ENCODE measurements at places on chromosomes 5 and 9.

- no peak for DNase-seq
These were observed 208.0 kb upstream of the DMRT1 start for GRCh38 chr9:633461-633860.

- no peak for DNase-seq
These were observed 177.6 kb upstream of the ST8SIA4 start for GRCh38 chr5:101080462-101081240.

DNA sequence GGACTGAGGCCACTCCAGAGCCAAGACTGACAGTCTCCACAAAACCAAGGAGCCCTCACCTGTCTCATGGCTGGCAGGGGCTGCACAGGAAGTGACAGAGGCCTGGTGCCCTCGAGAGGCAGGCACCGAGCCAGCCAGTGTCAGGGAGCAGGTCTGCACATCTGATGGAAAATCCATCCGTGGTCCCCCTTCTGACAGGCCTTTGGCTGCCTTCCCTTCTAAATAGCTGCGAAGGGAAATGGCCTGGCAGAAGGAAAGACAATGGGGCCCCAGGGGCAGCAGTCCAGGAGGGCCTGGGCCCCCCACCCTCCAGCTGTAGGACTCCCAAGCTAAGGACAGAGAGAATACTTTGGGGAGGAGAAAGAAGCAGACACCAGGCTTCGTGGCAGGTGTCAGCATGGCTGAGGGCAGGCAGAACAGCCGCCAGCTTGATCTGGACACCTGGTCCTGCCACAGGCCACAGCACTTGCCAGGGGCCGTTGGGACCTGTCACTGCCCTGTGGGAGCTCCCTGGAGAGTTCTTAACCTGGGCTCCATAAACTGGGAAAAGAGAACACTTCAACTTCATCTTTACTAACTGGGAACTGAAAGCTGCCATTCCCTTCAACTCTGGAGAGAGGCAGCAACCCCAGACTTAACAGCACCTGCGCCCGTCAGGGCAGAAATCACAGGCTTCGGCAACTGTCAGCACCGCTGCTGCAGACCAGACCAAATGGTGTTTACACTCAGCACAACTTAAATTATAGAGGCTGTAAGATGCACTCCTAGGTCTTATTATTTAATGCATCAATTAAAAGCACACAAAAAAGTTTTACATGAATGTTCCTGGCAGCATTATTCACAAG, 22.0 kb downstream of the ADAMTS2 start:
- DNase-seq, result no peak

- no peak for DNase-seq
These were observed 183.2 kb downstream of the TLR4 start for GRCh38 chr9:117887383-117887782.

GRCh38 chr5:43119771-43120170, 943 bp upstream of the ZNF131 start:
- no peak for DNase-seq

GRCh38 chr9:125495172-125496119, 211.6 kb downstream of the MAPKAP1 start:
- DNase-seq, result no peak

- DNase-seq, result no peak
These were observed 7.9 kb downstream of the SLC6A3 start for GRCh38 chr5:1437226-1437829.

GRCh38 chr9:33142535-33142934, 24.6 kb downstream of the B4GALT1 start:
- DNase-seq, result no peak

DNA sequence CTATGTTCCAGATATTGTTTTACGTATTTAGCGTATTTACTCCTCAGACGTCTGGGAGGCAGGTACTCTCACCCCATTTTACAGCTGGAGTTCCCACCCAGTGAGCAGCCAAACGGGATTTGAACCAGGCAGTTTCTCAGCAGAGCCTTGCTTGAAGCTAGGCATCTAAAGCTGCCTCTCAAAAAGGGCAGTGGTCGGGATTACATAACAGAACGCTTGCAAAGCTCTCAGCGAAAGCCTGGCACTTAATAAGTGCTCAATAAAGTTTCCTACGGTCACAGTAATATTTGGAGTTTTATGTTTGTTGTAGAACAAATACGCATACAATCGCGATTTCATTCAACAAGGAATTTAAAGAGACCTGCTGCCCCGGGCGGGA, 286 bp upstream of the BSPRY start:
- no peak for DNase-seq
